ENCODE measurements at places on chromosomes 3 and 15. TPM values are rescaled to one million over a fixed set of nuclear protein-coding genes. Genes with fewer than 3 reads are reported as not detected.

Gene SPPL2A
- 72.3 TPM for total RNA-seq

Gene CPA3
- total RNA-seq = not detected

Gene SPTSSB
- not detected for total RNA-seq

Gene CCDC80
- not detected for total RNA-seq

Gene USP19
- total RNA-seq = 78.2 TPM

Gene CHST2
- total RNA-seq = 3.0 TPM

Gene ARGFX
- total RNA-seq = not detected

Gene KLHL18
- total RNA-seq = 23.5 TPM

Gene AHSG
- total RNA-seq = not detected

Gene ZNF774
- 2.4 TPM for total RNA-seq

Gene GATM
- 3.5 TPM for total RNA-seq

Gene SERINC4
- total RNA-seq = 0.14 TPM

Gene TPRA1
- 33.9 TPM for total RNA-seq

Gene CTXN2
- total RNA-seq = not detected

Gene ANKRD63
- total RNA-seq = not detected

Gene CPLX3
- total RNA-seq = 0.28 TPM

Gene ZIC4
- total RNA-seq = not detected

Gene SLC22A14
- 0.22 TPM for total RNA-seq

Gene SERPINI2
- total RNA-seq = not detected

Gene DCUN1D1
- total RNA-seq = 69.7 TPM

Gene EPHB1
- total RNA-seq = 0.39 TPM

Gene STAC
- not detected for total RNA-seq

Gene NR2E3
- not detected for total RNA-seq

Gene IQCF5
- total RNA-seq = not detected

Gene RAD51
- 52.4 TPM for total RNA-seq

Gene CHRD
- total RNA-seq = not detected

Gene PLA2G4E
- total RNA-seq = not detected

All from activated naive CD8-positive, alpha-beta T cell treated with anti-CD3 and anti-CD28 coated beads, Interleukin-2, amount 10 ng/mL, durations not matched to agents 7 days and 5 days (primary cell).